ENCODE measurements at places on chromosomes 4 and X. TPM values are rescaled to one million over a fixed set of nuclear protein-coding genes. Genes with fewer than 3 reads are reported as not detected.

The NIPAL1 gene
- 0.86 TPM for polyA plus RNA-seq

The MOB1B gene
- polyA plus RNA-seq: 2.1 TPM

The SLC25A14 gene
- polyA plus RNA-seq: 5.5 TPM

The ODAPH gene
- polyA plus RNA-seq: not detected

The RADX gene
- 3.1 TPM for polyA plus RNA-seq

The SAGE1 gene
- polyA plus RNA-seq: not detected

The SYN1 gene
- 0.74 TPM for polyA plus RNA-seq

The FGG gene
- polyA plus RNA-seq: not detected

The CRMP1 gene
- polyA plus RNA-seq: not detected

The TMEM165 gene
- polyA plus RNA-seq: 22.9 TPM

The NOX1 gene
- not detected for polyA plus RNA-seq

The GAGE13 gene
- polyA plus RNA-seq: not detected

The SCML1 gene
- polyA plus RNA-seq: 7.0 TPM

The CT45A1 gene
- not detected for polyA plus RNA-seq

The ZDHHC15 gene
- polyA plus RNA-seq: 0.57 TPM

The FHDC1 gene
- 0.04 TPM for polyA plus RNA-seq

The FGF5 gene
- not detected for polyA plus RNA-seq

The RS1 gene
- polyA plus RNA-seq: not detected

The SPANXA2 gene
- polyA plus RNA-seq: not detected

The FBXW7 gene
- 40.4 TPM for polyA plus RNA-seq

The NPY2R gene
- not detected for polyA plus RNA-seq

The RTL3 gene
- not detected for polyA plus RNA-seq

The GLRB gene
- polyA plus RNA-seq: not detected

The MAGEA8 gene
- not detected for polyA plus RNA-seq

The ATP2B3 gene
- polyA plus RNA-seq: not detected

The XAGE2 gene
- polyA plus RNA-seq: not detected

The SYAP1 gene
- polyA plus RNA-seq: 13.6 TPM

The GC gene
- polyA plus RNA-seq: not detected

The FABP2 gene
- not detected for polyA plus RNA-seq

The UGT8 gene
- not detected for polyA plus RNA-seq

The ANAPC4 gene
- polyA plus RNA-seq: 19.0 TPM

The FAAH2 gene
- polyA plus RNA-seq: 16.9 TPM

The TAF7L gene
- not detected for polyA plus RNA-seq

The SLC10A3 gene
- 58.7 TPM for polyA plus RNA-seq

The ETDC gene
- polyA plus RNA-seq: not detected

The LDOC1 gene
- polyA plus RNA-seq: 14.9 TPM

The HPGDS gene
- not detected for polyA plus RNA-seq

The ANOS1 gene
- polyA plus RNA-seq: not detected

The AMTN gene
- polyA plus RNA-seq: not detected

The CHRDL1 gene
- not detected for polyA plus RNA-seq

The ASMT gene
- not detected for polyA plus RNA-seq

All from naive thymus-derived CD4-positive, alpha-beta T cell (primary cell).